ENCODE measurements at places on chromosomes 5 and 9.
A peak's percentile ranks its signal among the peaks of the same experiment; 100 is the strongest.

GRCh38 chr9:133769511-133770075 lies 31.4 kb upstream of the SARDH start:
- no peak for ATAC-seq

DNA sequence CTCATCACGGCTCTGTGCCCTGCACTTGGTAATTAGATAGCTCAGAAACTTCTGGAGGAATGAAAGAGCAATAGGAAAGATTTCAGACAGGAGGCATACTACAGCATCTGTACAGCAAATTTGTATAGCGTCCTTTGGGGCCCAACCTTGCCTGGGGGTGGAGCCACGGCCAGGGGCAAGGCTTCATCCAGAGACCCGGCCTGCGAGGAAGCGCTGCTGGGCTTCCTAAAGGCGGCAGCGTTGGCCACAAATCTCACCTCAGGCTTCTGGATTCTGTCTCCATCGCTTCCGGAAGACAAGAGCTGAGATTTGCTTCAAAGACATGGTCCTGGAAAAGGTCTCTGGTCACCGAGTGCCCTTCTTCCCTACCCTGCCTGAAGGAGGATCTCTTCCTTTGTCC lies 12.2 kb upstream of the SPATA31D1 start:
- ATAC-seq: no peak

- peak; percentile 48 for ATAC-seq
These were observed 85.8 kb downstream of the AOPEP start for GRCh38 chr9:94812343-94812742.

DNA sequence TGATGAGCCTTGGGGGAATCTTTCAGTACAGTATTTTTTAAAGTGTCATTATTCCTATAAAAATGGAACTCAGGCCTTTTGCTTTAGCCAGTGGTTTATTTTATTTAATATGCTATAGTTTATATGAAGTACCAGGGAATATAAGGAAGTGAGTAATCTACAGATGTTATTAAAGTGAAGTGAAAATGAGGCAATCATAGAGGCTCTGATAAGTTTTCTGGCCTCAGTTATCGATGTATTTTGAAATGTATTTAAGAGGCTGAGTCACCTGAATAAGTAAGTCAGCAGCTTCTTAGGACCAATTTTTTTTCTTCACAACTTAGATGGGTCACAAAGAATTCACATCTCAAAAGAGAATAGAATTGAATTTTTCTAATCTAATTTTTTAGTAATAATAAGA lies 829.0 kb downstream of the DNAH5 start:
- ATAC-seq: no peak

GRCh38 chr5:140113180-140113698 lies 670 bp upstream of the PURA start:
- ATAC-seq: peak; percentile 5

DNA sequence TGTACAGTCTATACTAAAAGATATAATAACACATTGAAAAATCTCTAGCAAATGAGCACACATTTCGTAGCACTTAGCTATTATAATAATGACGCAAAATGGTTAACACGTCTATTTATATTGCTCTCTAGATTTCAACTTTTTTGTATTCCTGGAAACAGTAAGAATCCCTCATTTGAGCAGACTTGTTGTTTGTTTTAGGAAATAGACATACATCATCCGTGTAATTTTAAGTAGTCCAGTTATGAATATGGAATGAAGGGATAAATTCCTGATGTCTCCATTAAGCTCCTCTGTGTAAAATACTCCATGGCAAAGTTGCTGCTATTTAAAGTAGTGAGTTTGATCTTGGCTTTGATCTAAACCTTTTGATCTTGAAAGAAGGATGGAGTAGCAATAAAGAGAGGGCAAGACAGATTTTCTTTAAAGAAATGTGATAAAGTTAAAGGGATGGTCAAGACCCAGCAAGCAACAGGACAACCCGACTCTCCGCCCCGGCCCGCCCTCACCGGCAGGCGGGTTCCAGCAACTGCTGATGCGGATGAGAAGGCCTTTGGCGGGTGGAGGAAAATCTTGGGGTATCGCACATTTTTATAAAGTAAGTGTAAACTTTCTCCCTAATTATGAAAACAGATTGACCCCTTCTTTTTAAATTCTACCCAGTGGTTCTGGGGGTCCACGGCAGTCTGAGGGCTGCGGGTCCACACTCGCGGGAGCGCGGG lies 277.4 kb downstream of the AOPEP start:
- ATAC-seq: no peak

- no peak for ATAC-seq
These were observed 1413.1 kb upstream of the CDH6 start for GRCh38 chr5:29780401-29780800.

DNA sequence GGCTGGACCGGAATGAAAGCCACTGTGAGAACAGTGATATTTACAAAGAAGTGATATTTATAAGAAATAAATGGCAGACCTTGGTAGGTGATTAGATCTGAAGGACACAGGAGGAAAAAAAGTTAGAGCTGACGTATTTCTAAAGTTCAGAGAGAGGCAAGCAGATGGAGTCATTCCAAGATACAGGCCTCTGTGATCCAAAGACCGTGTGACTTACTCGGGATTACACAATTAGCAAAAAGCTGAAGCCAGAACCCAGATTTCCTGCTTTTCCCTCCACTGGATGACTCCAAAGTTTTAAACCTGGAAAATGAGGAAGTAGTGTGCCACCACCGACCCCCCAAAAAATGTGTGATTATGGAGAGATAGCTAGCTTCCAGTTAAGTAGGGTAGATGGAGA lies 3.1 kb upstream of the DOCK8 start:
- ATAC-seq: no peak

GRCh38 chr5:180594311-180595045 lies 3.2 kb upstream of the SCGB3A1 start:
- ATAC-seq: peak; percentile 25

DNA sequence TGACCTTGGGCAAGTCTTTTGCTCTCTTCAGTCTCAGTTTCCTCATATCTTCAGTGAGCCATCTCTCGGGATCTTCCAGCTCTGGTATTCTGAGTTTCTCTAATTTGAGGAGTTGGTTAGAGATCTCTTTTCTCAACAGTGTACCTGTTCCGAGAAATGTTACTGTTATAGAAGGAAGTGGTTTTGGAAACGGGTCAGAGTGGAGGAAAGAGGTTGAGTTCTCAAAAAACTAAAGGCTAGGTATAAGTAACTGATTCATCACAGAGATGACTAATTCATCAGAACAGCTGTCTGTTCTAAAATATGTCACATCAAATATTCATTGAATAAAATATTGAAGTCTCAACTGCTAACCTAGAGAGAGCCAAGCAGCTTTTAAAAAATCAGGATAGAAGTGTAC lies 106.6 kb downstream of the PALM2AKAP2 start:
- ATAC-seq: peak; percentile 39

GRCh38 chr5:176296-176823 lies 14.9 kb upstream of the LRRC14B start:
- no peak for ATAC-seq

- no peak for ATAC-seq
These were observed 419.9 kb upstream of the CDH9 start for GRCh38 chr5:27458287-27458686.

GRCh38 chr5:155943516-155944407 lies 383.2 kb upstream of the SGCD start:
- no peak for ATAC-seq

DNA sequence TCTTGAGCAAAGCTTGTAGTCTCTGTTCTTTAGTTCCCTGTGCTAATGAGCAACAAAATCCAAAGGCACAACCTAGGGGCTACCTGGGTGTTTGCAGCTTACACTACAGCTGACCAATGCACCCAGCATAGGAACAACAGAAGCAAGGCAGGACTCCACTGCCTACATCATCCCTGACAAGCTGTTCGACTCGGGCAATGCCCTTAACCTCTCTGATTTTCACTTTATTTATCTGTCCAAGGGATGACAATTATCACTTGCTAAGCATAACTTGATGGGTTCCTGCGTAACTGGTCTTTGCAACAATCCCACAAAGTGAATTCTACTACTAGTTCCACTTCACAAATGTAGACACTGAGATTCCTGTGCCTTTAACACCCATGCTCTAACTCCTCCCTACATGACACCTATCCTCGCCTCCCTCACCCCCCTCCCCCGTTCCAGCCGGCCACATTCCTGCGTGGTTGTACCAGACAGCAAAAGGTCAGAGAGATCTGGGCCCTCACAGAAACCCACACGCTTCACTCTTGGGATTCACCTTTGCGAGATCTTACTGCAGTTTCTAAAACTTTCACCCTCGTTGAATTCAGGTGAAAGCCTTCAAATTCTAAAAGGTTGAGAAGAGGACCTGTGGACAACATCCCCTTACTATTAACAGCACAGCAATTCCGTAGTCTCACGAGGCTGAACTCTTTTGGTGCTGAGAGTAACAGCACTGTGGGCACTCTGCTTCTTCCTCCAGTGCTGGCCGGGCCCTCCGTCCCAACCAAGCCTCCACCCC lies 995 bp downstream of the IPPK start:
- peak; percentile 53 for ATAC-seq

GRCh38 chr5:165622864-165623536 lies 2117.6 kb downstream of the MAT2B start:
- ATAC-seq: no peak

- ATAC-seq: no peak
These were observed 71.9 kb downstream of the ACTL7B start for GRCh38 chr9:108783731-108784495.

DNA sequence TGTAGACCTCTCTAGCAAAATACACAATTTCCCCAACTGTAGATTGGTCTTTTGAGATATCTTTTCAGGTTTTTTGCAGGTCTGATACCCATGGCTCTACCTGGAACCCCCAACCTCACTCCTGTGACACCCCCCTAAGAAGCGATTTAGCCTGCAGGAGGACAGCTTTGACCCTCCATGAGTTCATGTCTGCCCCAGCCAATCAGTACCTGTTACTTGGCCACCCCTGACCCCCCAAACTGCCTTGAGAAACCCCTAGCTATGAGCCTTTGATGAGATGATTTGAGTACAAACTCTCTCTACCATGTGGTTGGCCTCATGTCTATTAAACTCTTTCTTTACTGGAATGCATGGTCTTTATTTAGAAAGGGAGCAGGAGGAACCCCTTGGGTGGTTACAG lies 25.7 kb downstream of the ABO start:
- no peak for ATAC-seq

- no peak for ATAC-seq
These were observed 178.8 kb downstream of the TRIO start for GRCh38 chr5:14321936-14322335.

- no peak for ATAC-seq
These were observed 2167.2 kb upstream of the C9orf72 start for GRCh38 chr9:29740518-29740917.

- no peak for ATAC-seq
These were observed 740.5 kb downstream of the TLE1 start for GRCh38 chr9:80948876-80949275.

GRCh38 chr5:36202521-36202961 lies 39.2 kb downstream of the NADK2 start:
- ATAC-seq: no peak

- no peak for ATAC-seq
These were observed 12.4 kb downstream of the MRPS30 start for GRCh38 chr5:44821164-44821563.

DNA sequence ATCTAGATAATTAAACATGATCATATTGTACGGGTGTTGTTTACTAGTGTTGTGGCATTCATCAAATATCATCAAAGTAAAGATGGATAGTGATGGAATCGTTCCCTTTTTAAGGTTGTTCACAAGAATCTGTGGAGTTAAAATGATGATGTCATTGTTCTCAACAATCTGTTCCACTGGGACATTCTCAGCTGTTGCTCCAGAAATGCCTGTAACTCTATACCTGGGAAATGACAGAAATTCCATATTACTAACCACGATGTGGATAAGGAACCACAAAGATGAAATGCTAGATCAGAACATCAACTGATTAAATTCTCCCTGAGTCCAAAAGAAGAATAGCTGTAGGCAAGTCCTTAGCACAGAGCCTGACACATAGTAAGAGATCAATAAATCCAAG lies 38.0 kb downstream of the RIGI start:
- no peak for ATAC-seq

- no peak for ATAC-seq
These were observed 259.3 kb downstream of the TUSC1 start for GRCh38 chr9:25418974-25419373.

DNA sequence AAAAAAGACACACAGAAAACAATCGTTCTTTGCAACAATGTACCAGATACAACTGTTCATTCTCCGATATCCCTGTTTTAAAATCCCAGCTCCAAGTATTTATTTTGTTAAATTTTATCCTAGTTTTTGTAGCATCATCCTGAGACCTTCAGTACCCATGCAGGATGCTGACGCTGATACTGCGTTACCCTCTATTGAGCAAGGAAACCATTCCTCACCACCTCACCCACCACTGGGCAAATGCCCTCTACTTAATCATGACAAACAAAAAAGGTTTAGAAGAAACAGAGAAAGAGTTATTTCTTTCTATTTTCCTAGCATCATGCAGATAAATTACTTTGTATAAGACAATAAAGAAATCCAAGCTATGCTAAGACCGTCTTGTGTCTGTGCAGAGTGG lies 136.1 kb upstream of the PCA3 start:
- ATAC-seq: no peak

DNA sequence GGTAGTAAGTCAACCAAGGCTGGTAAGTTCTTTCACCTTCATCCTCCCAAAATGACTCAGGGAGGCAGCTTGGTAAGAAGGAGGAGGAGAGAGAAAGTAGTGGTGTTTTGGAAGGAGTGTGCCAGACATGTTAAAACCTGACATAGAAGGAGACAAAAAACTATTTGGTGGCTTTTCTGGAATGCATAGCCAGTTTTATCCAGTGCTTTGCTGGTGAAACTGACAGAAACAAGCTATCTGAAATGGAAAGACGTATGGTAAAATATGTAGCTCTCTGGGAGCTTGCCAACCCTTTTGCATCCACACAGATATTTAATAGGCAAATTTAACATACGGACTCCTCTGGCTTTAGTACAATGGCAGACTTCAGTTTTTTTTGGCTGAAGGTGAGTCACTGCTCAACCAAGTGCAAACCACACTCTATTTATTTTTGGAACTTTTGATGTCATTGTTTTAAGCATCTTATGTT lies 45.4 kb downstream of the RAB14 start:
- peak; percentile 94 for ATAC-seq
